Activated CD4-positive, CD25-positive, alpha-beta regulatory T cell (primary cell): ENCODE measurements at places on chromosomes 1 and 21.

- no peak for DNase-seq
These were observed 83.1 kb downstream of the CAPZB start for GRCh38 chr1:19402031-19402813.

DNA sequence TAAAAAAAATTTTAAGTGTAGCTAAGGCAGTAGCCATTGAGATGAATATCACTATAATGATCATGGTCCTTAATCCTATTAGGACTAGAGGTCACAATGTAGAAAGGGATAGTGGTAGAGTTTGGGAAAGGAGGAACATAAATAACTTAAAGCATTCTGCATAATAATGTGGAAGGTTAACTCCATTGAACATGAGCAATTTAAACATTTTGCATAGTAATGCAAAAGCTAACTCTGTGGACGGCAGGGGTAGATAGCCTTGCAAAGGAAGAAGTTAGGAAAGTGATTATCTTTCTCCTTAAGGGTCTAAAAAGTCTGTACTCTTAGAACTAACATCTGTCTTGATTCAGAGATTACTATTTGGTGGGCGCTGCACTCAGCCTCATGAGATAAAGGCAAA, 39.0 kb upstream of the DENND1B start:
- no peak for DNase-seq

GRCh38 chr1:232441036-232441411, 188.9 kb downstream of the SIPA1L2 start:
- no peak for DNase-seq

DNA sequence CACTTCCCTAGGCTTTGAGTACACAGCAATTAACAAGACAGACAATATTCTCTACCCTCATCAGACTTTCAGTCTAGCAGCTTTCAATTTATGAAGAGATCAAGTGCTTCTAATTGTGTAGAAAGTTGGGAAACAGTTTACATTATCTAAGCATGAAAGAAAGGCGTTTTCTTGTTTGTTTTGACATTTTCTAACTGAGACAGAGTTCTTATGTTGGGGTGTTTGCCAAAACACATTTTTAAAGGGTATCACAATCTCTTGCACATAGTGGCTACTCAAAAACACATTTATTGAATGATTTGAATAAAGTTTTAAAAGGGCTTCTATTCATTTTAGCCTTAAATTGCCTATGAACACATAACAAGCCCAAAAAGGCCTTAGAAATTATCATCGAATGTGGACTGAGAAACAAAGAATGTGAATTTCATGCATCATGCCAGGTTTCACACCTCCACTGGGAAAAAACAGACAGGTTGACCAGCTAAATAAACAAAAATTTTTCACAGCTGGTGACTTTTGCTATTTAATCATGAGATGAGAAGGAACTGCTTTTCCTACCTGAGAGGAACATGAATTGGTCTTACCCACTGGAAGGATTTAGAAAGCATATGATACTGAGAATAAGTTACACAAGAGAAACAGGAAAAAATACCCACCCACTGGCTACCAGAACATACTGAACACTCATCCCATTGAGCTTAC, 394.5 kb upstream of the PKN2 start:
- DNase-seq = no peak

GRCh38 chr1:41776891-41777441, 141.8 kb downstream of the HIVEP3 start:
- DNase-seq = no peak

DNA sequence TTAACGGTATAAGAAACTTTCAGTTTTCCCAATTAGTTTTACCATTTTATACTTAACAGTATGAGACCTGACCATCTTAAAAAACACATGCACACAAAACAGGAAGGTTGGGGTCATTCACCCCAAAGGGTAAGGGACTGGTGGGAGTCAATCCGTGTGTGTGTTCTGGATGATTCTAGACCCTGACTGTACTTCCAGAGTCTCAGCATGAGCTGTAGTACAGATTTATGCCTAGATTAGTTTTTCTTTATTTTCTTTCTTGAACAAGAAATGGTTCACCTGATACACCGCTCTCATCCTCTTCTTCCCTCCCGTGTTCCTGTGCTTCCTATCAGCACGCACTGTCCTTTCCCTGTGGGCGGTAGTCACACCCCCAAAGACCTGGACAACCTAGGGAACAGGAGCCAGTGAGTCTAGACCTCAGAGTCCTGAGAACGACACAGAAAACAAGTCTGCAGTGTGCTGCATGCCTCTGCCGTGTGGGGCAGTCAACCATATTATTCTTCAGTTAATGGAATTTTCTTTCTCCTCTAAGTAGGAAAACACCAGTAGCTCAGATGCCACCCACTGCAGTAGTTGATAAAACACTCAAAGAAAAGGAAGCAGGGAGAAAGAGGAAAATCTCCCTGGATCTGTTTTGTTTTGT, 38.9 kb upstream of the MRPS6 start:
- DNase-seq = no peak

GRCh38 chr1:60069691-60070090, 3.9 kb downstream of the C1orf87 start:
- DNase-seq = no peak

DNA sequence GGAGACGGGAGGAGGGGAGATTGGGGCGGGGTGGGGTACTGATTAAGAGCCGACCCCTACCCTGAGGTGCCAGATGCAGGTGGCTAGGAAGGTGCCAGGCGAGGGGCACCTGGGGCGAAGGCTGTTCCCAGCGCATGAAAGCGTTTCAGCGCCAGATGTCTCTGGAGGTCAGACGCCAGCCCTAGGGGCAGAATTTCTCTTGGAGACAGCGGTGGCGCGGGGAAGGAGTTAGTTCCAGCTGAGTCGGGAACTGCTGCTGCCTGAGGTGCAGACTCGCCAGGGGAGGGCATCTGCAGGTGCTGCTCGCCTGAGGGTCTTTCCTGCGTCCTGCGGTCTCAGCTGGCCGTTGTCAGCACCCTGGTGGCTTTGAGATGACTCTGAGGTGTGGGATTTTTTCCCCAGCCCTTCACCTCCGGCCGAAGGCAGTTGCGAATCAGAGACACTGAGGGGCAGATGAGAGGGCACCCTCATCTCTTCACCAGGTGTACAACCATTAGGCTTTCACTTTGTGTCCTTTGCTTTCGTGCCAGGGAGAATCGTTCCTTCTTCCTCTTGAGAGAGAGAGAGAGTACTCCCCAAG, 539 bp downstream of the CGN start:
- no peak for DNase-seq

DNA sequence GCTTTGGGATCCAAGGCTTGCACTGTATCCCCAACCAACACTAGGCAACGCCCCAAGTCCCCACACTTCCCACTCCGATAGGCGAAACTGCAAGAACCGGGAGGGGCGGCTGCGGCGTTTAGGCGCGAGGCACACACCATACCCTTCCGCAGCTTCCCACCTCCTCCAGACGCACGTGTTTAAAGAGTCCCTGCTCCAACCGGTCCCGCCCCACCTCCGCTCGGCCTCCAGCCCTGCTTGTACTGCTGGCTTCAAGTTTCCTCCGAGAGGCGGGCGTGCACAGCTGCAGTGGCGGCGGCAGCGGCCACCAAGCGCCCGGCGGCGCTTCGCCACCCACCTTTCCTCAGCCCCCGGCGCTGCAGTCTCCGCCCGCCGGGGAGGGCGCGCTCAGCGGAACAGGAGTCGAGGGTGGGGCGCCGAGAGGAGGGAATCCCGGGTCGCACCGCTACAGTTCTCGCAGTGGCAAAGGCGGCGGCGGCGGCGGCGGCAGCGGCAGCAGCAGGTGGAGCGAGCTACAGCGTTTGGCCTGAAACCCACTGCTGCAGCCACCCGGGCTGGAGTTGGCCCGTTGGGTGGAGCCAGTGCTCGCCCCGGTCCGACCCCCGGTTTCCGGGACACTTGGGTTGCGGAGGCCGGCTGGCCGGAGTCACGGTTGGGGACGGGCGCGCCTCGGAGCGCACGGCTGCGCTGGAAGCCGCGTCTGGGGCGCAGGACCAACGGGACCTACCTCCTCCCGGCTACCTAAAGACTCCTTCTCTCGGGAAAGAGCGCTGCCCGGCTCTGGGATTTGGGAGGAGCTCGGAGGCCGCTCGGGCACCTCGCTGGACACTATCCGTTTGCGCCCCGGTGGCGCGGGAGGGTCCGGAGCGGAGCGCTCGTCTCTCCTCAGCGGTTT, at the start of gene CNIH3:
Gene CNIH3 (plus strand): TSS at position 457 of the 895 bp plus-strand sequence. CDS start 858 bp downstream, outside the sequence.
- no peak for DNase-seq

GRCh38 chr1:81174811-81175476, 625.8 kb upstream of the ADGRL2 start:
- DNase-seq = no peak

- no peak for DNase-seq
These were observed 13.0 kb upstream of the EPHX4 start for GRCh38 chr1:92016720-92017316.

DNA sequence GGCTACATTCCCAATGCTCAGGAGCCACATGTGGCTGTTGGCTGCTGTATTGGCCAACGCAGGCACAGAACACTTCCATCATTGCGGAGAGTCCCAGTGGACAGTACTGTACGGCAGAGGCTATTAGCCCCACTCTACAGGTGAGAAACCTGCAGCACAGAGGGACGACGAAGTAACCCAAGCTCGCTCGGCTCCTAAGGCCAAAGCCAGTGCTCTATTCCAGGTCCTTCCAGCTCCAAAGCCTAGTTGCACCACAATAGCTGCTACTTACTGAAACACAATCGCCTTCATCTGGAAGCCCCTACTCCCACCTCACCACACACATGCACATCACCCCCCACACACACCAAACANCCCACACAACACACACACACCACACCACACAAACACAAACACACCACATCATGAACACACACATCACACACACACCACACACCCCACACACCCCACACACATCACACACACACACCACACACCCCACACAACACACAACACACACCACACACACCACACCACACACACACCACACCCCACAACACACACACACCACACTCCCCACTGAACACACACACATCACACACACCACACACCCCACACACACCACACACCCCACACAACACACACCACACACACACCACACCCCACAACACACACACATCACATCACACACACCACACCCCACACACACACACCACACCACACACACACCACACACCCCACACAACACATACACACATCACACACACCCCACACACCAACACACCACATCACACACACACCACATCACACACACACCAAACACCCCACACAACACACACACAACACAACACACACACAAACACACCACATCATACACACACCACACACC, 3.2 kb downstream of the LYPD8 start:
- no peak for DNase-seq

DNA sequence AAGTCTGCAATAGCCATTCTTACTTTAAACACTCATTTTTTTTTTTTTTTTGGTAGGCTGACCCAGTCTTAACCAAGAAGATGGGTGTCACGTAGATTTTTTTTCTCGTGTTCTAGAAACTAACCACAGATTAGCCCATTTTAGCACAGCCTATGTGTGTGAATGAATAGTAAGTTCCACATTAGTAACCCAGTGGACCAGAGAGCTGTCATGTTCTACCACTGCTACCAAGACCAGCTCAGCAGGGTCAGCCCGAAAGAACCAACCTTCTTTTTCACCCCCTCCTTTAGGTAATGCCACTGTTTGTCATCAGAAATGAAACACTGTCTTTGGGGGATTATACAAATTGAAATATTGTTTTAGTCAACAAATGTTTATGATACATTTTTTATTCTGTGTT, 221.1 kb upstream of the PLXNA2 start:
- DNase-seq = no peak

DNA sequence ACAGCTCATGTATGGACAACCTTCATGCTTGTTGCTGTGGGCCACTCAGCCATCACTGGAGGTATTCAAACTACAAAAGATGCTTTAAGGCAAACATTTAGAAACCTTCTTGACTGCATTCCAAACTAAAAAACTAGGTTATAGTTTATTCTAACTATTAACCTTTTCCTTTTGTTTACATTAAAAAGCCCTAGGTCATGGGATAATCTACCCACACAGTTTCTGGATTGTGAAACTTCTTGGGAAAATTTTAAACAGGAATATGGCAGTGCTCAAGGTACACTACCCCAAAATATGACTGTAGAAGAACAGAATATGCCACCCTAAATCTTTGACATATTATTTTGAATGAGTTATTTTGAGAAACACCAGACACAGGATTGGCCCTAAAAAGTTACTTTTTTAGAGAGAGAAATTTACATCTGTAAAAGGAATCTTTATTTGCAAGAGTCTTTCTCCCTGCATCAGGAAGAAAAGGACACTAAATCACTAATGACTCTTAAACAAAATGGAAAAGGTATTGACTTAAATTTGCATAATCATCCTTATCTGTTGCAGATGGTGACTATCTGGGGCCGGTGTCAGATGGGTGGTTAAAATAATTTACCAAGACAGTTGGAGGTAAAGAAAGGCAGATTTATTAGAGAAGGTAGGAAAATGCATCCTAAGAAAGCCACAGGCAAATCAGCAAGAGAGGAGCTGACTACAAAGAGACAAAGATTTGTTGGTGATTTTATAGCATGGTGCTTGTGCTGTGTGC, 25.1 kb upstream of the NUF2 start:
- DNase-seq = no peak

- DNase-seq = no peak
These were observed 9.1 kb downstream of the KCNT2 start for GRCh38 chr1:196598942-196599748.

- no peak for DNase-seq
These were observed 90.3 kb upstream of the PAXBP1 start for GRCh38 chr21:32861866-32862265.

DNA sequence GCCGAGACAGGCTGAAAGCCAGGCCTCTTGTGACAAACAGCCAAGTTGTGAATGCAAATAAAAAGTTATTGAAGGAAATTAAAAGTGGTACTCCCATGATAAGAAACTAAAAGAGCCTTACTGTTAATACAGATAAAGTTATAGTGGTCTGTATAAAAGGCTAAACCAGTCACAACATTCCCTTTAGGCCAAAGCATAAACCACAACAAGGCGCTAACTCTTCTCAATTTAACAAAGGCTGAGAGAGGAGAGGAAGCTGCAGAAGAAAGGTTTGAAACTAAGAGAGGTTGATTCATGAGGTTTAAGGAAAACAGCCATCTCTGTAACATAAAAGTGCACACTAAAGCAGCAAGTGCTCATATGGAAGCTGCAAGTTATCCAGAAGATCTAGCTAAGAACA, 10.7 kb downstream of the C1orf105 start:
- no peak for DNase-seq

DNA sequence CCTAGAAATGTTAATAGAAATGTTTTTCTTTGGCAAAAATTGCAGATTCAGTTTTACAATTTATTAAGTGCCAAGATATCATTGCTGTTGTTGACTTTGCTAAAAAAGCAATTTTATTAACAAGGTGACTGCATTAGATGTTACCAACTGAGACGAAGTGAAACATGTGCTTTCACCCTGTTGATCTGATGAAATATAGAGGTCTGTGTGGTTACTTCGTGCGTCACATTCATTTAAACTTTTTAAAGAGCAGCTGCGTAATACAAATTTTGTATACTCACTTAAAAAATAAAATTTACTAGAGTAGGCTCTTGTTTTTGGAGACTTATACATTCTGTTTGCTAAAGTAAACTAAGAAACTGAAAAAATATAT, 465.7 kb downstream of the USP25 start:
- no peak for DNase-seq

GRCh38 chr1:18924221-18924691, 21.9 kb upstream of the ALDH4A1 start:
- DNase-seq = no peak
